Stimulated activated CD8-positive, alpha-beta memory T cell treated with anti-CD3 and anti-CD28 coated beads, Interleukin-12 subunit alpha, Interleukin-12 subunit beta, amount 100 ng/mL, for 1 hour (primary cell): ENCODE measurements at places on chromosomes 7 and 10.

DNA sequence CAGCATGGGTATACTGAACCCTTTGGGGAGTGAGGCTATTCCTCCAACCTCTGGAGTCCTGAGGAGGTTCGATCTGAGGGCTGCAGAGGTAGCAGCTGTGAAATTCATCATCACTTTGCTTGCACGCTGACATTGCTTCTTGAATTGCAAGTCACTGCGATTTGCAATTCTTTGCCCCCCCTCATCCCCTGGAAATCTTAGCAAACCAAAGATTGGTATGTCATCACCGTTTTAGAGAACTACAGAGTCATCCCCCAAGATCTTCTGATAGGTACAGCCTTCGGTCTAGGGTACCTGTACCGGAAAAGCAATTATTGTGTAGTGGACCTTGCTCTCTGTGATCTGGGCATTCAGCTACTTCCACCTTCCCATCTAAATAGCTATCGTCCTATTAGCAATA, 192.6 kb downstream of the KLF6 start:
- DNase-seq = no peak

GRCh38 chr7:7164591-7164990, 17.8 kb upstream of the C1GALT1 start:
- DNase-seq = no peak

DNA sequence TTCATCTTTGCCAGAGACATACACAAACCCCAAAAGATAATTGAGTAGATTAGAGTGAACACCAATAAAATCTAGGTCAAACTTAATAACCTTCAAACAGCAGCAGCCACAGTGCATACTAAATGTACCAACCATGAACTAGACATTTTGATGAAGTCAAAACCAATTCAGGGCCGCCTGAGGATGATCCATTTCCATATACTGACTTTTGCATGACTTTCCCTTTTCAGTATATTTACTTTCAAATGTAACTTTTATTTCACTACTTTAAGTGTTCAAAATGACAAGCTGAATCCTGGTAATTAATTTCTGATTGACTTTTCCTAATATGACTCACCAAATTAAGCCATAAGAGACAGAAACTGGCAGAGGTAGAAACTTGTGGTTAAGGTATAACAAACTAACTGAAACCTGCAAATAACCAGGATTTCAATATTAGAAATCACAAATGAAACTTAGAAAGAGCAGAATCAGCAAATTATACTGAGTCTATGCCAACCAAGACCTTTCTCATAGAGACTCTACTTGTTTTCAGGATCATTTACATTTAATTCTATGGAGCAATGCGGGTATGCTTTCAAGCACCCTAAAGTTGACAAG, 171.9 kb upstream of the LRRN3 start:
- no peak for DNase-seq

DNA sequence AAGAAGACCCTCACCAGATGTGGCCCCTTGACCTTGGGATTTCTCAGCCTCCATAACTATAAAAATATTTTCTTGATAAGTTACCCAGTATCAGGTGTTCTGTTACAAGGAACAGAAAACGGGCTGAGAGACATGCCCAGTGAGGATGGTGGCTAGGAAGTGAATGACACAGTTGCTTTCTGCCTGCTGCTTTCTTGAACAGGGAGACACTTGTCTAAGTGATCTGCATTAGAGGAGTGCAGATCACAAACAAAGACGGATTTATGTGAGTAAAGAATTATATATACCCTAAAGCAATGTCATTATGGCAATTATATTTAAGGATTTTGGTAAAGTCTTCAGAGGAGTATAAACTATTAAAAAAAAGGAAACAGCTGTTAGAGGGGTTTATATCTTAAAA, 169.2 kb upstream of the AHR start:
- no peak for DNase-seq

DNA sequence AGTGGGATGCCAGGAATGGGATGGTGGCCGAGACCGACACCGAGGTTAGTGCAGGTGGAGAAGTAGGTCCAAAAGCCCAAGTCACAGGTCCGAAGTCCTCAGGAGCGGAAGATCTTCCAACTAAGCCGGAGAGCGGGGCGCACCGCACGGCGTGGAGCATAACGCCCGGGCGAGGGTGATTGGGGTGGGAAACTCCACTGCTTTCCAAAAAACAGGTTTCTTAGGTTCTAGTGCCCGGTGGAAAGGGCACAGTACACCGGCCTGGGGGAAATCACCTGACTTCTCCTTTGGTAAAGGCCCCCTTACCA, 11.4 kb upstream of the SPAG6 start:
- DNase-seq = no peak

DNA sequence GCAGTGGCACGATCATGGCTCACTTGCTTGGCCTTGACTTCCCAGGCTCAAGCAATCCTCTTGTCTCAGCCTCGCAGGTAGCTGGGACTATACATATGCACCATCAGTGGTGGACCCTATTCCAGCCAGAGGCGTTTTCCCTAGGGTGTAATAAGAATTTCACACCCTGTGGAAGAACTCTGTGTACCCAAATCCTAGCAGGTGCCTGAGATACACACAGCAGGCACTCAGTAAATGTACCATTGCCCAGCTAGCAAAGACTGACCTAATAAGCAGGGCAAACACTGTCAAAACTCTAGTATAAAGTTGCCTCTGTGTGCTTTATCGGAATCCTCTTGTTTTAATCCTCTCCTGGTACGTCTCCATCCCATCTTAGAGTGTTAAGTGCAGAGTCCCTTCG, 33.7 kb upstream of the BHLHA15 start:
- no peak for DNase-seq

DNA sequence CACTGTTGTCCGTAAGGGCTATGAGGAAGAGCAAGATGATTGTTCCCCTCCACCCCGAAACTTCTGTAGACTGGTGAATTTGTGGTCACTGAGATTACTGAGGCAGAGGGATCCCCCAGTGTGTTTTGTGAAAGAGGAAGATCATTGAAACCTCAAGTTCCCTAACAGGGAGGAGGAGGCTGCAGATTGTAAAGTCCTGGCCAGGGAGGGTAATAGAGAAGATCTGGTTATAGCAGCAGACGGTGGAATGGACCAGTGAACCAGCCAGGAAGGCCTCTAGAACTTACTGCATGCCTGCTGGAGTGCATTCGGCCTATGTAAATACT, 31.1 kb downstream of the LMTK2 start:
- DNase-seq = no peak

GRCh38 chr7:140685407-140686087, 11.0 kb upstream of the NDUFB2 start:
- DNase-seq = no peak

GRCh38 chr10:132520177-132520811, 17.3 kb upstream of the INPP5A start:
- no peak for DNase-seq
